ENCODE measurements at places on chromosomes 2 and 18.
A peak's percentile ranks its signal among the peaks of the same experiment; 100 is the strongest.

GRCh38 chr2:160859096-160859495 lies 301.1 kb upstream of the TANK start:
- H3K4me1 ChIP-seq = no peaks in the 10 kb centered on the region
- no peak overlapping the region for H3K27ac ChIP-seq
- no peak for DNase-seq
- H3K27me3 ChIP-seq = no peaks in the 10 kb centered on the region
- no peak overlapping the region for H3K4me3 ChIP-seq
- peaks cover 7% of the 10 kb centered on the region for H3K36me3 ChIP-seq

DNA sequence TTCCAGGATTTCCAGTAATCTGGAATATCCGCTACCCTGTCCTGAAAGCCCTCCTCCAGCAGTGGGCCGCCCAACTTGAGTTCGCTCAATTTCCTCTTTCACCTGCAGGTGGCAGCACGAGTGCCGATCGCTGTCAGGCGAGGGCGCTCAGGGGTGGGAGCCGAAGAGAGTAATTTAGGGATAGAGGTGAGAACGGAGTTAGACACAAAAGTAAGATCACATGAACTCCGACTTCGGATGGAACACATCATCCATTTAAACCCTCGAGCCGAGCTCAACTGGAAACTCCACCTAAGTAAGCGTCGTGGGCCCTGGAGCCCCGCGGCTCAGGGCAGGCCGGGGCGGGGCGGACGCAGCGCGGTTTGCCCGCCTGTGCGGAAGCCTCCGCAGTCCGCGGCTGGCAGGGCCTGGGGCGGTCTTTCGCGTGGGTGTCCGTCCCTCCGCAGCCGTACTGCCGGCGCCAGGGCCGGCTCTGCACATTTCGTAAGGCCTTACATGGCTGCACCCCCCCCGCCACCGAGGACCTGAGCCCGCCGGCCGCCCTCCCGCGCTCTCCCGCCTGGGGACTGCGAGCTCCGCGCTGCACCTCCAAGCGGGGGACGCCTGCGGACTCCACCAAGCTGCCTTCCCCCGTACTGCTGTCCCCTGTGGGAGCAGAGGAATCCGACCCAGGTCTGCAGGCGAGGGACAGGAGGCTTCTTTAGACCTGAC lies 61.2 kb downstream of the SEMA4F start:
- peak overlapping the region; percentile 91 for H3K4me3 ChIP-seq
- no peaks in the 10 kb centered on the region for H3K4me1 ChIP-seq
- peak; percentile 83 for DNase-seq
- no peak overlapping the region for H3K27ac ChIP-seq
- no peaks in the 10 kb centered on the region for H3K36me3 ChIP-seq

GRCh38 chr2:138853761-138854160 lies 73.6 kb upstream of the NXPH2 start:
- no peaks in the 10 kb centered on the region for H3K27me3 ChIP-seq
- no peaks in the 10 kb centered on the region for H3K36me3 ChIP-seq
- no peak for DNase-seq
- no peak overlapping the region for H3K4me3 ChIP-seq

DNA sequence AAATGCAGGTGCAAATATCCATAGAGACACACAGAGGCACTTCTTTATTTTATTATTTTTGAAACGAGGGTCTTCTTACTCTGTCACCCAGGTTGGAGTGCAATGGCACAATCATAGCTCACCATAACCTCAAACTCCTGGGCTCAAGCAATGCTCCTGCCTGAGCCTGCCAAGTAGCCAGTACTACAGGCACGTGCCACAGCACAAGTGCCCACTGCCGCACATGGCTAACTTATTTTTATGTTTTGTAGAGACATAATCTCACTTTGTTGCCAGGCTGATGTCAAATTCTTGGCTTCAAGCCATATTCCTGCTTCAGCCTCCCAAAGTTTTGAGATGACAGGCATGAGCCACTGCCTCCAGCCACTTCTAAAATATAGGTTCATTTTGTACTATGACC lies 537.6 kb downstream of the THSD7B start:
- no peaks in the 10 kb centered on the region for H3K4me1 ChIP-seq
- H3K27ac ChIP-seq = no peak overlapping the region
- no peak overlapping the region for H3K4me3 ChIP-seq
- no peaks in the 10 kb centered on the region for H3K27me3 ChIP-seq

GRCh38 chr2:134504586-134505336 lies 214.0 kb downstream of the TMEM163 start:
- no peaks in the 10 kb centered on the region for H3K36me3 ChIP-seq
- H3K4me3 ChIP-seq = no peak overlapping the region
- no peak for DNase-seq
- H3K27ac ChIP-seq = no peak overlapping the region
- H3K4me1 ChIP-seq = no peaks in the 10 kb centered on the region
- no peaks in the 10 kb centered on the region for H3K27me3 ChIP-seq

DNA sequence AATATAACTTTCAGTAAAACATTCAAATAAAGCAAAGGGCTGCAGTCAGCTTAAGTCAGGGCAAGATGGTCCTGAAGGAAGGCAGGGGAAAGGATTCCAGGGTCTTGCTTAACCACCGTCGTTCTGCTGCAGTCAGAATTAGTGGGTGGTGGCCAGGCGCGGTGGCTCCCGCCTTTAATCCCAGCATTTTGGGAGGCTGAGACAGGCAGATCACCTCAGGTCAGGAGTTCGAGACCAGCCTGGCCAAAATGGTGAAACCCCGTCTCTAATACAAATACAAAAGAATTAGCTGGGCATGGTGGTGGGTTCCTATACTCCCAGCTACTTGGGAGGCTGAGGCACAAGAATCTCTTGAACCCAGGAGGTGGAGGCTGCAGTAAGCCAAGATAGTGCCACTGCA lies 6.8 kb downstream of the SLC19A3 start:
- H3K27ac ChIP-seq = no peak overlapping the region
- DNase-seq = no peak
- peaks cover 4% of the 10 kb centered on the region for H3K36me3 ChIP-seq
- no peaks in the 10 kb centered on the region for H3K4me1 ChIP-seq

DNA sequence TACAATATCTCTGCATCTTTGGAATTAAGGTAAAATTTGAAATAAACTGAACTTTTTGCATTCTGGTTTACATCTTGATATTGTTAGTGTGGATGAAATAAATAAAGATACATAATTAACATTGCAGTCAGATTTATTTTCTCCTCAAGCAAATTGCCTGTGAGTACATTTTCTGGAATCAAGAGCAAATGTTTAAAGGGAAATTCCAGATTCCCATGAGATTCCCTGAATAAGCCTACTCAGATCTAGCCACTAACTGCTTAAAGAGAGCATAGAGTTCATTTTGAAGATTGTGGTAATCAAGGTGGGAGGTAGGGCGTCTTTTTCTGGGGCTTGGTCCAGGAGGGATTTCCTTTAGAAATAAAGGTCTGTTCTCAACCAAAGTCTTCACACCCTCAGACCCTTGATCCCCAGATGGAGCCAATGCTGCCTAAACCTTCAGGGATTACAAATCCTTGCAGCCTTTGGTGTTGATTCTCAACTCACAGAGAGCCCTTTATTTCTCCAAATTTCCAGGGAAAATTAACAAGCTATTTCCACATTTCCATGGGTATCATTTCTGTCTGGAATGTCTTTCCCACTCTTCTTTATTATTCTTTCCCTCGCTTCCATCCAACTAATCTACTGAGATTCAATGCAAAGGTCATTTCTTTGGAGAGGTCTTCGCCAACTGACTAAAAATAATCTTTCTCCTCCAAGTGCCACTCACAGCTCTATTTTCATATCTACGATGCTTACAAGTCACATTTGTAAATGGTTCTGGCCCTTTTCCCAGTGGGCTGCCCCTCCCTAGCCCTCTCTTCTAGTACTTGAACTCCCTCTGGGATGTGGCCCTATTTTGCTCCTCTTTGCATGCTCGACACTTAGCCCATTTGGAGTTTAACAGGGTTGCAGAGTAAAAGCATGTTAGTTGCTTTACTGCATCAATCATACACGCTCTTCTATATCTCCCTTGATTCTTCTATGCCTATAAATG lies 79.8 kb upstream of the SPATS2L start:
- DNase-seq = no peak
- no peak overlapping the region for H3K27ac ChIP-seq
- no peak overlapping the region for H3K4me3 ChIP-seq
- H3K4me1 ChIP-seq = peaks cover 4% of the 10 kb centered on the region

Data from H9 (cell line).